ENCODE measurements at places on chromosomes 1 and 21.
A peak's percentile ranks its signal among the peaks of the same experiment; 100 is the strongest.

- peak; percentile 25 for DNase-seq
These were observed 45.2 kb downstream of the CAMK2N1 start for GRCh38 chr1:20440785-20441200.

GRCh38 chr1:225674381-225674780 lies 21.5 kb upstream of the ENAH start:
- DNase-seq, result peak; percentile 73

GRCh38 chr1:71668065-71668464 lies 587.2 kb upstream of the ZRANB2 start:
- no peak for DNase-seq

GRCh38 chr1:204181116-204181515 lies 15.0 kb upstream of the REN start:
- DNase-seq, result no peak

DNA sequence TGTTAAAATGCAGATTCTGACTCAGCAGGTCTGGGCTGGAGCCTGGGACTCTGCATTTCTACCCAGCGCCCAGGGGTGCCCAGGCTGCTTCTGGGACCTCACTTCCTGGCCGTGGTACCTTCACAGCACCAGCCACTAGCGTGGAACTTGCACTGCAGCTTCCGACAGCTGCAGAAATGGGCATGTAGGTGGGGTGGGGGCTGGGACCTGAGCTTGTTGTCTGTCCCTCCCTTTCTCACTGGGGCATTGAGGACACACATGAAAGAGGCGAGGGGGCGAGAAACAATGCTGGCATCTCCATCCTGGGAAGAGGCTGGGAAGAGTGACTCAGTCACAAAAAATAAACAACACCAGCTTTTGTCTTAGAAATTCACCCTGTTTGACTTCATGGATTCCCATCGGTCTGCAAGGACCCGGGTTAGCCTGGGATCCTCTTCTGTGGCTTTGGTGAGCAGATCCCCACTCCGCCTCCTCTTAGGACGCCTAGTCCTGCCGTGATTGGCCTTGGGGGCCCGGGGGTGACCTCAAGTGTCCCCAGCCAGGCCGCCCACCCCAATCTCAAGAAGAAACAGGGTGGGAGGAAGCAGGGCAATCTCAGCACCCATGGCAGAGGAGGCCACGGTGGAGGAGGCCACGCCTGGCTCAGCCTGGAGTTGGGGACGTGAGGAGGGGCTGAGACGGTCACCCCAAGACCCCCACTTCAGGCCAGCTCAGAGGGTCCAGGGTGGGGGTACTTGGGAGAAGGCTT lies 29.9 kb upstream of the POFUT2 start:
- no peak for DNase-seq

DNA sequence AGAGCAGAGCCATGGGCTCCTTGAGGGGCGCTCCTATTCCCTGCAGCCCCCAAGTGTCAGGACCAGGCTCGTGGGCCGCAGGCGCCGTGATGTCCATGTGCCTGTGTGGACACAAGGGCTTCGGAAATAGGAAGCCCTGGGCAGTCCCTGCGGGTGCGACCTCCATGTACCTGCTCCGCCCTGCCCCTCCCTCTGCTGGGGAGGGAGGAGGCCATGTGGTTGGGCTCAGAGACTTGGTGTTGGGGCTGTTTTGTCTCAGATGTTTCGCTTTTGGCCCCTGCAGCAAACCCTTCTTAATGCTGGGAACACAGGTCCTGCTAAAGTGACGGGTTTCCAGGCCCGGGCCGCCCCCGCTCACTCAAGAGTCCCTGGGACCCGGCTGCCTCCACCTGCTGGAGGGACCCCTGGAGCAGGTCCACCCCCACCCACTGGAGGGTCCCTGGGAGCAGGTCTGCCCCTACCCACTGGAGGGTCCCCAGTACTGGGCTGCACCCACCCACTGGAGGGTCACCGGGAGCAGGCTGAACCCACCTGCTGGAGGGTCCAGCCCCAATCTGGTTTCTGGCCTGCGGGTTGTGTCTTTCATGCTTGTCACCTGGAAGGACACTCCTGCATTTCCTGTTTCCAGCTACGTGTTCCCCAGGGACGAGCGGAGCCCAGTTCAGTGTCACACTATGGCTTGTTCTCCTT lies 156.5 kb downstream of the PEX14 start:
- no peak for DNase-seq

DNA sequence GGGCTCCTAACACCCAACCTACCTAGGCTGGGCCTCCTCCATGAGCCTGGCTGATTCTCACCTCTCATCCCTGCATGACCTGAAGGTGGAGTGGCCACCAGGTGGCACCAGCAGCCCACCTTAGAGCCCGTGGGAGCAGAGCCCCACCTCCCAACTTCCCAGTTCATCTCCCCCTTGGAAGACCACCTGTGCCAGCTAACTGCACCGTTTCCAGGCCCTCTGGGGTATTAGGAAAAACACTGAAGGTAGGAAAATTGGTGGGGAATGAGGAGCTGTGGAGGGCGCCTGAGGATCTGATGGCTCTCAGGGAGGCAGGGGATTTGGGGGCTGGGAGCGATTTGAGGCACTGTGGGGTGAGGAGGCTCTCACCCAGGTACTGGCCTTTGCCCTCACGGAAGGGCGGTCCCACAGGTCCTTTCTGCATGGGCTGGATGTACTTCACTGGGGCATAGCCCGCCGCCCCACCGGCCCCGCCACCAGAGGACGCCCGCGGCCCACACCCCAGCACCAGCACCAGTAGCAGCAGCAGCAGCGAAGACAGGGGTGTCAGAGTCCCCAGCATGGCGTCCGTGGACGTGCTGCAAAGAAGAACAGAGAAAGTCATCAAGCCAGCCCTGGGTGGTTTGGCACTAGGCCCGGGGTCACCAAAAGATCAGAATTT lies 11.1 kb downstream of the ADPRS start:
- DNase-seq, result peak; percentile 75

- DNase-seq, result no peak
These were observed 794 bp upstream of the TOR3A start for GRCh38 chr1:179080866-179081686.

DNA sequence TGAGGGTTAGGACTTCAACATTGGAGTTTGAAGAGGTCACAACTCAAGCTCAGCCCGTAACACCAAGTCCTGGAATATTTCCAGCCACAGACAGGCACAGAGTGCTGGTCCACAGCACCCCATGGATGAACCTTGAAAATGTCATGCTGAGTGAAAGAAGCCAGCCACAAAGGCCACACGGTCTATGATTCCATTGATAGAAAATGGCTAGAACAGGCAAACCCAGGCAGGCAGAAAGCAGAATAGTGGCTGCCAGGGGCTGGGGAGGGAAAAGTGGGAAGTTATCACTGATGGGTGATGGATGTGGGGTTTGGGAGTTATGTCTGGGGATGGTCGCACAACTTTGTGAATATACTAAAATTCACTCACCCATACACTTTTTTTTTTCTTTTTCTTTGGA lies 21.3 kb downstream of the MX1 start:
- DNase-seq, result no peak

GRCh38 chr21:33642896-33643657 lies 776 bp downstream of the ITSN1 start:
- DNase-seq, result peak; percentile 16

GRCh38 chr1:26388791-26389445 lies 16.4 kb upstream of the ZNF683 start:
- peak; percentile 17 for DNase-seq

DNA sequence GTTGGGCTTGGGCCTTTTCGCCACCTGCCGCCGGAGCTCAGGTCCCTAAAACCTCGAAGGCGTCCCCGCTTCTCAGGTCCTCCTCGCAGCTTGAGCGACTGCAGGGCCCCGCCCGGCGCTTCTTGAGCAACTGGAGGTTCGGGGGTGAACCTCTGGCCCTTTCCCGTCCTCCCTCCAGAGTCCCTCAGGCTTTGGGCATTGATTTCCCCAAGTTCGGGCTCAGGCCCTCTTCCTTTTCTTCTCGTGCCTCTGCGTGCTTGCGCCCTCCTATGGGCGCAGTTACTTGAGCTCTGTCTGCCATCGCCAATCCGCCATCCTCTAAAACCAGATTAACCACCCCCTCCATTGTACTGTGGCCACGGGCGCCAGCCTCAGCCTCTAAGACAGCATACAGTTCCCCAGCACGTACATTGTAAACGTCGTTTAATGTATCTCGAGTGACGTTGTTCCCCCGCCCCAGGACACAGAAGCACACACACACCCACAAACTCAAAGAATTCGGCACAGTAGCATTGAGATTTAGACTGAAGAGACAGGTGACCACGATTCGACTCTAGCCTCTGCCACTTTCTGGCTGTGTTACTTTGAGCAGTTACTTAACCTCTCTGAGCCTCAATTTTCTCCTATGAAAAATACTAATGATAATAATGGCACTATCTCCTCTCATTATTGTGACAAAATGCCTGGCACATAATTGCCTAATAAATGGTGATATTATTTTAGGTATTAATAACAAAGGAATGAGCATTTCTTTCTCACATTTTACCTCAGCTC lies 22.6 kb downstream of the BTG2 start:
- DNase-seq, result peak; percentile 32

GRCh38 chr1:155504207-155504606 lies 58.4 kb downstream of the ASH1L start:
- peak; percentile 31 for DNase-seq

GRCh38 chr1:40766560-40766959 lies 17.0 kb upstream of the KCNQ4 start:
- no peak for DNase-seq

DNA sequence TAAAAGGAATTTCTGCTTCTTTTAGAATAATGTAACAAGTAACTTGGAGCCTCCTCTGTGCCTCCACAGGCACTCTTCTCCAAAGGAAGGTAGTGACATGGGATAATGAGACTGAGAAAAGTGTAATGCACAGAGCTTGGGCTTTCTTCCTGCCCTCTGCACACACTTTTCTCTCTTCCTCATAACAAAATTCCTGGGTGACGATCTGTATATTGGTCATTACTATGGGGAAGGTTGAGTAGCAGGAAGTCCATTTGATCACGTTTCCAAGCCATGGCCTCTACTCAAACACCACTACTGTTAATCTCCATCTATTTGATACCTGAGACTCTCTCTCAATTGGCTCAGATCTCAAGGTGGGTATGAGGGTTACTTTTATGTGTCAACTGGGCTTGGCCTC lies 113.9 kb downstream of the GRIK1 start:
- DNase-seq, result no peak

DNA sequence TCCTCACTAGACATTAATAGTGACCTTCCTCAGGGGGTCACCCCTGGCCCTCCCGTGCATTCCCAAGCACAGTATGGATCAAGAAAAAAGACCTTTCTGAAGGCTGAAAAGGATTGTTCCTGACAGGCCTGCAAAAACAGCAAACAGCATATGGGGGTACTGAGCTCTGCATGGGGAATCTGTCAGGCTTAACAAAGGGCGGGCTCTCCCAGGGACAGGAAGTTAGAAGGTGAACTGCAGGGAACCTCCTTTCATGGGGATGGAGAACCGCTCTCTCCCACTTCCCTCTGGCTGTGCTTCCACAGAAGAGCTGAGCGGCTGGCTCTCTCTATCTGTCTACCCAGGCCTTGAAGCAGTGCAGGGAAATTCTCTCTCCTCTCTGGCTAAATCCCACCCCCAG lies 91.7 kb downstream of the DTL start:
- no peak for DNase-seq

- DNase-seq, result no peak
These were observed 73.5 kb downstream of the ABL2 start for GRCh38 chr1:179156026-179156425.

DNA sequence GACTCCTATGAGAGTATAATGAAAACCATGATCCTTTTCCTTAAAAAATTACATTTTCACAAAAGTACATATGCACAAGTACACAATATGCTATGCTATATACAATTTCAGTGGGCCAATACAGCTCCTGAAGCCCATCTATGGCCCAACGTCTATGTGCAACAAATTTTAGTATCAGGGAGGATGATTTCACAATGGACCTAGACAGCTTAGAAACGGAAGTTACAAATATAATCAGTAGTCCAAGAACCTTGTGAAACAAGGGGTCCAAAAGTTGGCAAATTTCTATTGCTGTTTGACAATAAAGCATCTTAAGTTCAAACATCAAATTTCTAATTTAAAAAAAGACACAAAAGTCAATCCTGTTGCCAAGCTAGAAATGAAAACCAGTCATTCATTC lies 87.0 kb downstream of the DPYD start:
- DNase-seq, result no peak

DNA sequence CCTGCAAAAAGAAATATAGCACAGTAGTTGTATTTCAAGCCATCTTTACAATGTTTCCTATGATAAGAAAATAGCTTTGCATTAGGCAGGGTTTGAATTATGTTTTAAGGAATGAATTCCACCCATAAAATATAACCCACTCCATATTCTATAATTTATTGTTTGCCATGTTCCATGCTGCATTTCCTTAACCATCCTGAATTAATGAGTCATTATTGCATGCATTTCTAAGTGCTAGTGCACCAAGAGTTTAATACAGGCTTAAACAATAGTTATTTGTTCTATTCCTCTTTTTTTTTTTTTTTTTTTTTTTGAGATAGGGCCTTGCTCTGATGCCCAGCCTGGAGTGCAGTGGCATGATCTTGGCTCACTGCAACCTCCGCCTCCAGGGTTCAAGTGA lies 45.2 kb downstream of the MIGA1 start:
- DNase-seq, result no peak

- peak; percentile 90 for DNase-seq
These were observed 63.7 kb downstream of the MAP10 start for GRCh38 chr1:232868793-232869491.

DNA sequence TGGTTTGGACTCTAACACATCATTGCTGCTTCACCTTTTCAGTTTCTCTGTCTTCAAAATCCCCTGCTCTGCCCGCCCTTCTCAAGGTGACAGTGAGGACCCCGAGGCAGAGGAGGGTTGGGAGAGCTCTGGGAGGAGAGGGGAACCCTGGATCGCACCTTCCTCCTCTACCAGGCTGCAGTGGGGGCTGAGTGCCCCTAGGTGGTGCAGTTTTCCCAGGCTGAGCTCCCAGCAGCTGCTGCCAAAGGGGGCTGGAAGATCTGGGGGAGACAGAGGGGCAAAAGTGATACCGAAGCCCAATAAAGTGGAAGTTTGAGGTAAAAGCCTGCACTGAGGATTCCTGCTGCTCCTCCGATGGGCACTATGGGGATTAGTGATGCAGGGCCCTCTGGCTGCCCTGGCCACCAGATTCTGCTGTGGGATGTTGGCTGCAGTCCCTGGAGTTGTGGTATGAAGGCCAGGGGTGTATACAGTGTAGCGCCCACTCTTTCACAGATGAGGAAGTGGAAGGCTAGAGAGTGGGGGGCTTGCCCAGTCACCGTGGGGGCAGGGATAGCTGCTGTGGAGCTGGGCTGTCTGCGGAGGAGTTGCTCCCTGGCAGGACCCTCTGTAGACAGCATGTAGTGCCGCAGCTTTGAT lies 40.7 kb upstream of the SCMH1 start:
- DNase-seq, result peak; percentile 25

- DNase-seq, result no peak
These were observed 105.1 kb downstream of the PBX1 start for GRCh38 chr1:164664127-164664526.

Measured in fibroblast of upper back skin (primary cell).